ENCODE measurements at places on chromosomes 12 and 14.

DNA sequence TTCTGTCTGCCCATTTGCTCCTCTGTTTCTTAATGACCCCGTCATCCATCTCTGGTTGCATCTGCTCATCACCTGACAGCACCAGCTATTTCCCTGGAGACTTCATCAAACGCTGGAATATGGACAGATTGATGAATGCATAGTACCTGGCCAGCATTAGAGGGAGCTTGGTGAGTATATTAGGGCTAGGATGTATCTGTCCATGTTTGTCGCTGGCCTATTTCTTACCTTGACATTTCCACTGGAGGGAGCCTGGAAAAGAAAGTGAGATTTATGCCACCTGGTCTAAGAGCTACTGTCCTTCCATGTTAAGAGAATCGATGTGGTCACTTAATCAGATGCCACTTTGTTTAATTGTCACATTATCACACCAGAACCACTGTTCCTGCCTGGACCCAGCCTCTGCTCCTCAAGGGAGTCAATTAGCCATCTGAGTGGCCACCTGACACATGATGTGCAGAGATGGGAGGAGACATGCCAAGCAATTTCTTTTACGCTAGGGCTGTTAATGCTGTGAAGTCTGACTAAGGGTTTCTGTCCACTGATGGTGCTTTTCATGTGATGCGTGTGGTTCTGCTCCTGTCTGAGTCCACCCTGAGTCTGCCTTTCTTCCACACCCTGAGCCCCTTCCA lies 75.3 kb upstream of the SFSWAP start:
- no peak for DNase-seq

DNA sequence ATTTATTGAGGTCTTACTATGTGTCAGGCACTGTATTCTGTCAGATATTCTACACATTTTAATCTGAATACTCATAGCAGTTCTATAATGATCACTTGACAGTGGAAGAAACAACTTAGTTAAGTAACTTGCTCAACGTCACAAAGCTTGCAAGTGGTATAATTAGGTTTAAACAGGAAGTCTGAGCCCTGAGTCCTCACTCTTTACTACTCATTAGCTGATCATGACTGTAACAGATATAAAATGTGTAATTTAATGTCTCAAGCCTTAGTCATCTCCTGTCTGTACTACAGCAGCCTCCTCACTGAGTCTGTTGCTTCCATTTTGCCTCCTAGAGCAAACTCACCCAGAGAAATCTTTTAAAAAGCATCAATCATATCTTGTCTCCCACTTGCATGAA lies 38.9 kb downstream of the PPP4R4 start:
- DNase-seq = no peak

GRCh38 chr12:12327802-12328201 lies 22.2 kb downstream of the MANSC1 start:
- DNase-seq = no peak

DNA sequence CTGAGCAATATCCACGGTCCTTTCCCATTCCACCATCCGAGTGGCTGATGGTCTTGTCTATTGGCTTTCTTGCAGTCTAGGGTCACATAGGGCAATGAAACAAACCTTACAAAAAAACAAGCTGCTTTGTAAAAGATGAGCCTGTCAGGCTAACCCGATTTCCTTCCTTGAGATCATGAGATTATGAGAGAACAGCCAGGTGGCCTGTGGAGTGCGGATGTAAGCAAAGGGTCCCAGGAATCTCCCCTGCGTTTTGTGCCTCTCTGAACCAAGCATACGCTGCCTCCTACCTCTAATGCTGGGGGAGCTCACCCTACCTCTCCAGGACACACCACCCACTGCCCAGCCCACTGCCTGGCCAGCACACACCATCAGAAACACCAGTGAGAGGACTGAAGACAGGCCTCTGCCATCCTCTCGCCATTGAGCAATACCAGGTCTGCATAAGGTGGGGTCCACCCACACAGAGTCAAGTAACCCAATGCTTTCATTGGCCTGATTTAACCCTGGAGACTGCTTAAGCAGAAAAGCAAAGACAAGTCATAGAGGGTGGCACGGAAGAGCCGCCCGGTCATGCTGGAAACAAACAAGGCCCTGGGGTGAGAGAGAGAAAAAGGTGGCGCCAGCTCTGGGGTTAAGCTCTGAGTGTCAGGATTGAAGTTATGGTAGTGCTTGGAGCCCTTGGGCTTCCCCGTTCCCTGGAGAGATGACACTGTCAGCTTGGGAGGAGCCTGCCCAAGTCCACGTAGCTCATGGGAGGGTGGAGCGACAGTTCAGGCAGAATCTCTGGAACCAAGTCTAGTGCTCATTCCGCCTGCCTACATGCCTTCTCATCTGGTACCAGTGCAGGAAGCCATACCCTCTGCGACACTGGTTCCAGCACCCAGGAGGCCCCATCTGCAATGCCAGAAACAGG lies 46.6 kb downstream of the CALM1 start:
- no peak for DNase-seq

DNA sequence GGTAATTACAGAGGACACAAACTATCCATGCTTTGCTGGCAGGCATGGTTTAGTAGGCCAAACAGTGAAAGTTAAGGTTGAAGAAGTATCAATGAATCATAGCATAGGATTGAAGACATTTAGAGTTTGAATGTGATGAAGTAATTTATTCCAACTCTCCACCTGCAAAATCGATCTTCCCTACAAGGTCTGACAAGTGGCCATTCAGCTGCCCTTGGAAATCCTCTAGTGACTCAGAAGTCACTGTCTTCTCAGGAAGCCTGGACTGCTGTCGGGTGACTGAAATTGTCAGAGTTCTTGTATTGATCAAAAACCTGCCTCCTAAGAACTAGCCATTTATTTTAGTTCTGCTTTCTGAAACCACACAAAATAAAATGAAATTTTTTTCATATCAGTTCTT lies 17.7 kb upstream of the STXBP6 start:
- no peak for DNase-seq

DNA sequence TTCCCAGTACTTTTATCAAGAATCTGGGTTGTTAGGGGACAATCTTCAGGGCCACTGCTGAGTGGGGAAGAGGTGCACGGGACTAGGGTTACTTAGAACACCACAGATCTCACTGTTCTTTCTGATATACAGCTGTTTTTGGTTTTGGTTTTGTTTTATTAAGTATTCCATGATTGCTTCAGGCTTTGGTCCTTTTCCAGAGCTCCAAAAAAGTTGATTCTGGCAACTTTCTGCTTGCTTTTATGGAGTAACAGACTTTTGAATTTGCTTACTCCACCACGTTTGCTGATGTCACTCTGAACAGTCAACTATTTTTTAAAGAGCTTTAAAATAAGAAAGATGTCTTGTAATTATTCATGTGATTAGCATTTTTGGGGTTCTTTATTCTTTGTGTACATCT lies 368.1 kb upstream of the FOXG1 start:
- DNase-seq = no peak

DNA sequence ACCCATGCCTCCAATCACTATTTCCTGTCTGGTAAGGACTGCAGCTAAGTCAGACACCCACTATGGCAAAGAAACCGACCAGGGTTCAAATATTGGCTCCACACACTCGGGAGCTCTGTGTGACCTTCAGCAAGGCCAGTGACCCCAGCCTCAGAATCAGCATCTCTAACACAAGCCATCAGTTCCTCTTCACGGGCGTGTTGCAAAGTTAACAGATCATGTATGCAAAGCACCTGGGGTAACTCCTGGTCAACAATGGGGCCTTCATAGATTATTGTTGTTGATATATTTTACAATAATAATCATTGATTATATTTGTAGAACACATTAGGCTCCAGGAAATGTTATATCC lies 6.2 kb upstream of the FAM222A start:
- DNase-seq = no peak

All from activated T-cell treated with anti-CD3 and anti-CD28 coated beads for 48 hours (primary cell).